ENCODE measurements at places on chromosomes 13 and 19.

- no peak for DNase-seq
Observed at GRCh38 chr19:3397266-3398022, 31.1 kb downstream of the NFIC start.

DNA sequence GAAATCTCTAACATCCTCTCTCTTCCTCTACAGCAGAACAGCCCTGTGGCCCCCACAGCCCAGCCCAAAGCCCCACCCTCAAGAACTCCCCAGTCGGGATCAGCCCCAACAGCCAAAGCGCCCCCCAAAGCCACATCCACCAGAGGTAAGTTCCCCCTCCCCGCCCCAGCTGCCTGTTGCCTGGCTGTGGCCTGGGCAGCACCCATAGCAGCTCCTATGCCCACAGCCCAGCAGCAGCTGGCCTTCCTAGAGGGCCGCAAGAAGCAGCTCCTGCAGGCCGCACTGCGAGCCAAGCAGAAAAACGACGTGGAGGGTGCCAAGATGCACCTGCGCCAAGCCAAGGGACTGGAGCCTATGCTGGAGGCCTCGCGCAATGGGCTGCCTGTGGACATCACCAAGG lies 14.5 kb downstream of the CC2D1A start:
- no peak for DNase-seq

DNA sequence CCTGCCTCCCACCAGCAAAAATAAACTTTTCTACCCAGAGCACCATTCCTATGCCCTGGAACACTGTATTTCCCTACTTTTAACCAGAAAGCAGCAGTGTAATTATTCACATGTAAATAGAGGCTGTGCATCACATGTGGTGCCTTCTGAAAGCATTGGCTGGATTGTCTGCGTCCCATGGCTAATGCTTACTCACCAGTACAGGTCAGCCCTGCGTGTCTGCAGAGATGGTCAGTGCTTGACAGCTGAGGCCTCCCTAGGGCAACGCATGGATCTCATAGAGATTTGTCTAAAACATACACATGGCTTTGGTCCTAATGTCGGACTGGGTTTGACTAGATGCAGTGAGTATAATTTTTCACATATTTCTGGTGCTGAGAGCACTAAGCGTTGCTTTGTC lies 64.2 kb downstream of the DPY19L3 start:
- DNase-seq, result no peak

GRCh38 chr19:5585461-5586299 lies 17.9 kb upstream of the TINCR start:
- peak; percentile 28 for DNase-seq

DNA sequence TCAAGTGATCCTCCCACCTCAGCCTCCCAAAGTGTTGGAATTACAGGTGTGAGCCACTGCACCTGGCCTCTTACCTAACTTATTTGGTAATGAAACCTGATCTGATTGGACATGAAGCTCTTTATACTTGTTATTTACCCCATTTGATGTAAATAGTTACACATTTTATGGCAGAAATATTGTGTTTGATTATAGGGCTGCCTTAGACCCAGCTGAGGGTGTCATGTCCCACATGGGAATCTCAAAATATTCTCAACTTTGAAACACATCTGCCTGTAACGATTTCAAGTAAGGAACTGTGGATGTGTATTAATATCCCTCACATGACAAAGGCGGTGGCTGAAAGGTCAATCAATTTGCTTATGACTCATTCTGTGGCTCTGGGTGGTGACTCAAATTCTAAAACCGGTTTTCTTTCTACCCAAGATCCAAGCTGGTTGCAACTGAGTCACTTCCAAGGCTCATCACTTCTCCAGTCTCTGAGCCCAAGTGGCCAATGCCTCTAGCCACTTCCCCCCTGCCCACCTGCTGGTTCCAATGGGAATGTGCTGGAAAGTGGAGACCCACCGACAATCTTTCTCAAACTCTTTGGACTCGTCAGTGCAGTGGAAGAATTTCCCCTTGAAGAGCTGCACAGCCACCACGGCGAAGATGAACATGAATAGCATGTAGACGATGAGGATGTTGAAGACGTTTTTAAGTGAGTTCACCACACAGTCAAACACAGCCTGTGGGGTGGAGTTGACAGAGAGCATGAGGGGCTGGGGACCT lies 110.9 kb downstream of the IER2 start:
- DNase-seq, result peak; percentile 13

- DNase-seq, result no peak
Observed at GRCh38 chr19:812747-813218, 9.0 kb downstream of the PLPPR3 start.

DNA sequence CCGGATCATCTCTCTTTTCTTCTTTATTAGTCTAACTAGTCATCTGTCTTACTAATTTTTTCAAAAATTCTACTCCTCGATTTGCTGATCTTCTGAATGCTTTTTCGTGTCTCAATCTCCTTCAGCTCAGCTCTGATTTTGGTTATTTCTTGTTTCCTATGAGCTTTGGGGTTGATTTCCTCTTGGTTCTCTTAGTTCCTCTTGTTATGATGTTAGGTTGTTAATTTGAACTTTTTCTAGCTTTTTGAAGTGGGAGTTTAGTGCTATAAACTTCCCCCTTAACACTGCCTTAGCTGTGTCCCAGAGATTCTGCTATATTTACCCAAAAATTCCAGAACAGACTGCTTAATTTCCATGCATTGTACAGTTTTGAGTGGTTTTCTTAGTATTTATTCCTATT lies 3.4 kb downstream of the FCAR start:
- no peak for DNase-seq

GRCh38 chr19:38384209-38385027 lies 3.4 kb downstream of the GGN start:
- DNase-seq, result no peak

DNA sequence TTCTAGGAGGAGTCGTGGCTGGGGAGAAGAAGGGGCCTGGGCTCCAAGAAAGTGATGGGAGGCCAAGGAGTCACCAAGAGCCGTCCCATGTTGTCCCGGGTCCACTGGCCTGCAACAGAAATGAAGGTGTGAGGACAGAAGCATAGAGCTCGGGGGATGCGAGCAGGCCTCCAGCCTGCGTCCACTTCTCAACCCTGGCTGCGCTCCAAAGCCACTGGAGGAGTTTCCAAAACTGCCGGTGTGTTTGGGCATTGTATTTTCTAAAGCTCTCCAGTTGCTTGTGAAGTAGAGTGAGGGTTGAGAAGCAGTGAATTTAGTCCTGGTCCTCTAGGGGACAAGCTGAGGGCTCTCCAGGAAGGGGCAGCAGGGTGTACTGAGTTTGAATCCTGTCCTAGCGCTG lies 13.0 kb downstream of the FFAR2 start:
- no peak for DNase-seq

DNA sequence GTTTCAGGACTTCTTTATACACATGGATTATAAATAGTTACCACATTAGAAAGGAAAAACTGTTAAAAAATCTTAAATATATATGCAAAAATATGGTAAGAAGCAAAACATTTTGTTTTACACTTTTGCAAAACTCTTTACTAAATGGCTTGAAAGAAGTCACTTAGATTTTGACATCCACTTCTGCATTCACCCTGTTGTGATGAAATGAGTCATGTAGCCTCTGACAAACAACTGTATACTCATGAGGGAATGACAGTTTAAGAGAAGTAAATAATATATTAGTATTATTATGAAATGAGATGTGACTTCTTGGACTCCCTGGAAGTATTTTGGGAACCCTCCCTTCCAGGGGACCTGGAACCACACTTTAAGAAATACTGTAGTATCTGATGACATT lies 275.6 kb downstream of the DACH1 start:
- no peak for DNase-seq

DNA sequence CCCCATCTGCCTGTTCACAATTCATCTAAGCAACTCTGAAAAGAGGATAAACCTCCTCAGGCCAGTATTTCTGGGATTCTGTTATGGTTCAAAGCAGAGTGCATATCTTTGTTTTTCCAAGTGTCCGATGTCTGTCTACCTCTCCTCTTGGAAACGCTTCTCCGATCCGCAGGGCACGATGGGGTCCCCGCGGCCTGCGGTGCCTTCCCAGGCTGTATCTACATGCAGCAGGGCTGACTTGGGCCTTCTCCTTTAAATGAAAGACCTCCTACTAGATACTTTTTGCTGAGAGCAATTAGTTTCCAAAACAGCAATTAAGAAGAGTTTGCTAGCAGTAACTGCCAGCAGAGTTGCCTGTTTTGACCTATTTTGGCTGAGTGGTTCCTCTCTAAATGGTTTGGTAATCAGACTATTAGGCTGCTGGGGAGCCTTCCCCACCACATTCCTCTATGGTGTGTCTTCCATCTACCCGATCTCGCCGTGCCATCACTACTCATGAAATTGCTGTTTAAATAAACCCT lies 23.5 kb downstream of the COL4A2 start:
- no peak for DNase-seq

DNA sequence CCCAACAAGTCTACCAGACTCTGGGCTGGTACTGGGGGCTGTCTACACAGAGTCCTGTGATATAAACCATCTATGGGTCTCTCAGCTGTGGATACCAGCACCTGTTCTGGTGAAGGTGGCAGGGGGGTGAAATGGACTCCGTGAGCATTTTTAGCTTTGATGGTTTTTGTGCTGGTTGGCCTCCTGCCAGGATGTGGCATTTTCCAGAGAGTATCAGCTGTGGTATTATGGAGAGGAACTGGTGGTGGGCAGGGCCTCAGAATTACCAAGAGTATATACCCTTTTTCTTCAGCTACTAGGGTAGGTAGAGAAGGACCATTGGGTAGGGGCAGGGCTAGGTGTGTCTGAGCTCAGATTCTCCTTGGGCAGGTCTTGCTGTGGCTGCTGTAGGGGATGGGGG lies 1920.9 kb upstream of the PCDH20 start:
- DNase-seq, result no peak

DNA sequence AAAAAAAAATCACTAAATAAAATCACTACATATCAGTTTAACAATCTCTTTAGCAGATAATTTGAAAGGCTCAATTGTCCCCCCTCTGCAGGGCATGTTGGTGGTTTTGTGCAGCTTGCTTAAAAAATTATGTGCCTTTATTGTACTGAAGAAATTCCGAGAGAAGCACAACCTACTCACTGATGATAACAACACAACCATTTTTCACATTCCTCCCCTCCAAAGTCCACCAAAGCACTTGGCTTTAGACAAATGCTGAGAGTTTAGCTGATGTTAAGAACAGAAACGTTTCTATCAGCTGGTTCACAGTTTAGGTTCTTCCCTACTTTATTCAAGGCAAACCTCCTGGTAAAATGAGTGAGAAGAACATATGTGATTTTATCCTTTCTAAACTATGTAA lies 923 bp downstream of the DOCK9 start:
- DNase-seq, result no peak

DNA sequence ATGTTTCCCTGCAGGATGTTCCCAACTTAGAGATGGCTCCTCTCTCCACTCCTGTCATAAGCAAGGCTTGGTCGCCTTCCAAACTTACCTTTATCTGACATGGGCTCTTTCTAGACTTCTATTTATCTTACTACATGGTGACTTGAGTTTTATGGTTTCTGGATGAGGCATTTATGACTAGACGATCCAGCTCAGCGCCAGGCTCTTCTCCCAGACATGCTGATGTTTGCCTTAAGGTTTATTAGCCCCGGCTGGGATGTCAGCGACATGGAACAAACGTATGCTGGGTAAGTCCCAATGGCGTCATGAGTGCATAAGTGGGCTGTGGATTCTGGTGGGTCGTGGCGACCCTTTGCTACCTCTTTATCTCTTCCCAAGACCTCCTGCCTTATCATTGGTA lies 39.8 kb upstream of the SLC15A1 start:
- no peak for DNase-seq

GRCh38 chr19:16654627-16655026 lies 5.3 kb downstream of the SMIM7 start:
- no peak for DNase-seq

All from stimulated activated naive CD4-positive, alpha-beta T cell treated with Interleukin-2 at 50 U/mL for 16 hours (primary cell).